SK-N-SH treated with all-trans-retinoic acid at 6 μM for 48 hours (cell line): ENCODE measurements at places on chromosomes 4 and X.

DNA sequence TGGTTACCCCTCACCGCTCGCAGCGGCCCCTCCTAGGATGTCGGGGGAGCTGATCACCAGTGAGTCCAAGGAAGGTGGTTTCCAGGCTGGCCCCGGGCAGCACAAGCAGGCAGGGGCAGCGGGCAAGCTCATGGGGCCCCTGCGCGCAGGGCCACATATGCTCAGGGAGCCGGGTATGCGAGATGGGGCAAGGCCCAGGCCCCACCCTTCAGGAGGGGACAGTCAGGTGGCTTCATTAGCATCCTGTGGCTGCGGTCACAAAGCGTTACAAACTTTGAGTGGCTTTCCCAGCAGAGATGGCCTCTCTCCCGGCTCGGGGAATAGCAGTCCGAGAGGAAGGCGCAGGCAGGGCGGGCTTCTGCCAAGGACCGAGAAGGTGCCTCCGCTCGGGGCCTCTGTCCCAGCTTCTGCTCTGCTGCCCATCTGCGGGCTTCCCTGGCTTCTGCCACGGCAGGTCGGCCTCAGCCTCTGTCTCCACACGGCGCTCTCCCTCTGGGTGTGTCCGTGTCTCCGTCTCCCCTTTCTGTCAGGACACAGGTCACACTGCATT, 13.5 kb downstream of the ABCD1 start:
- ATAC-seq = no peak

DNA sequence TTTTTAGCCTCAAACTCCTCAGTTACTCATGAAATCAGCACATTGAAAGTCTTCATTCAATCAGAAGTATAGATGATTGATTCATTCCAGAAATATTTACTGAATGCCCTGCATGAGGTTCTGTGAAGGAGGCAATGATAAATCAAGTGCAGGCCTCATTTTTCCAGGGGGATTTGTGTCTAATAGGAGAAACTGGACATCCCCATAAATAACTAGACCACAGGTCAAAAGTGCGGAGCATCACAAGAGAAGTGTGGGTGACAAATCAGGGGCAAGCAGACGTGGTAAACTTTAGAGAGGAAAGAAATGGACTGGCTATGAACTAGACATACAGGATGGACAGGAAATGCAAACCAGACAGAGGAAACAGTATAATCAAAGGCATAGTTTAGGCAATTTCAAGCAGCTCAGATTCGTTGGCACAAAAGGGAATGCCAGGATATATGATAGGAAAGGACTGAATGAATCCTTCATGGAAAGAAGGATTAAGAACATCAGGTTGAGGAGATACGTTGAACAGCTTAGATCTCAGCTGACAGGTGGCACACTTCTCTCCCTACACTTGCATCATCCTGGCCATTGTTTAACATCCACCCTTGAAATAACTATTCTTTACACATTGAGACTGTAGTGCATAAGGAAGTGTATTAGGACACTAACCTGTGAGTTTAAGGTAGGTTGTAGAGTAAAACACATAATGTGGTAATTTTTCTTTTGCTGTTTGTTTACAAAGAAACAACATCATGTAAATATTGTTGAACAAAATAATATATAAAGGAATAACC, 69.6 kb upstream of the RASGEF1B start:
- ATAC-seq = no peak

DNA sequence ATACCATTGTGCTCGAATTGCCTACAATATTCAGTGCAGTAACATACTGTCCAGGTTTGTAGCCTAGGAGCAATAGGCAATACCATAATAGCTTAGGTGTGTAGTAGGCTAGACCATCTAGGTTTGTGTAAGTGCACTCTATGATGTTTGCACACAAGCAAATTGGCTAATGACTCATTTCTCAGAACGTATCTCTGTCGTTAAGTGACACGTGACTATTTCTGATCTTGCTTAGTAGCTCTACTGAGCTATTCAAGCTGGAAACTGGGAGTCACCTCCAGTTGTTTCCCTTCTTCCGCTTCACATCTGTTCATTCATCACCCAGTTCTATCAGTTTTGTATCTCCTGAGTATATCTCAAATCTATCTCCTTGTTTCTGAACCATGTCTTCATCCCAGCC, 86.1 kb downstream of the HNRNPD start:
- no peak for ATAC-seq

DNA sequence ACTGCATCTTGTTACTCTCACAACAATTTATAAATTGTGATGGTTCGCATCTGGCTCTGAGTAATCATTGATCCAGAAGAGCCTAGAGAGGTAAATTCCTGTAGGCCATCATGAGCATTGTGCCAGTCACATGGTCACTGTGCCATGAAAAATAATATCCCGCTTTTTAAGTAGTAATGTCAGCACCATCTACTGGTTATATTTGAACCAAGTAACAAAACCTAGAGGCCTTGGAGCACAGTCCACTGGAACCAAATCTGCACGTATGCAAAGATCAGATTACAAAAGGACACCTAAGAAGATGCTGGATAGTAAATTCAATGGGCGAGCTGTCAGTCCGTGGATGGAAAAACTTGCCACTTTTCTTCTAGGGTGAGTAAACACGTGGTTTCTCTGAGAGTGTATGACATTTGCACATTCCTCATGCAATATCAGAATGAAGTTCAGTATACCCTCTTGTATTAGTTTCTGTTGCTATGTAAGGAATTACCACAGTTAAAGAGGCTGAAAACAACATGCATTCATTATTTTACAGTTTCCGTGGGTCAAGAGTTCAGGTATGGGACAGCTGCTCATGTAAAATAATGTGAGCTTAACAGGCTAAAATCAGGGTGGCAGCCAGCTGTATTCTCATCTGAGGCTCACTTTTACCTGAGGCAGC, 26.8 kb downstream of the FAM114A1 start:
- peak; percentile 31; the same call in 1 of the 3 replicates for ATAC-seq

DNA sequence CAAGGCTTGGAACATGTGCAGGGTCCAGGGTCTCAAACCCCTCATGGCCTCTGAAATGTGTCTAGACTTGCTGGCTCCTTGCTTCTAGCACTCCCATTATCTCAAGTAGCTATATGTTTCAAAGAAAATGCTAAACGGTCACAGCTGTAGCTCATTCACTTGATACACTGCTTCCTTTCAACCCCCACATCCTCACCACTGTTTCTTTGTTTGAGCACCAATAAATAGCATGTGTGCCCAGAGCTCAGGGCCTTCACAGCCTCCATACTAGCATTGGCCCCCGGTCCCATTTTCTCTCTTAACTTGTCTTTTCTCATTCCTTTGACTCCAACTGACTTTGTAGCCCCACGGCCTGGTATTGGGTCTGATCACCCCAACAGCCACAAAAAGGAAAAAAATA, 801.8 kb downstream of the STIM2 start:
- ATAC-seq = no peak

DNA sequence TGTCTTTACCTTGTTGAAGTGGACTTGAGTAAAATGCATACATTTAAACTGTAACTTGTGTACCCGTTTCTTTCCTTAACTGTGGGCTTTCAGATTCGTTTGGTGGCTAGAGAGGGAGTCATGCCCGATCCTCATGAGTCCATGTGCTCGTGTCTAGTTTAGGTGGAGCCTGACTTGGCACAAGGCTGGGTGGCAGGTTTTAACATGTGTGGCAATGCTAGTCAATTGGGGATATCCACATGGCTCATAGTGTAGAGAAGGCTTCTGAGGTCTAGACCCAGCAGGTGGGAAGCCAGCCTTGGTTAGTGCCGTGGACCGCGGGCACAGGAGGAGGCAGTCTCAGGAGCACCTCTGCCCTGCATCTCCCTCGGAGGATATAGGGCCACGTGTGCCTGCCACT, 48.5 kb upstream of the CLCN4 start:
- ATAC-seq = no peak

DNA sequence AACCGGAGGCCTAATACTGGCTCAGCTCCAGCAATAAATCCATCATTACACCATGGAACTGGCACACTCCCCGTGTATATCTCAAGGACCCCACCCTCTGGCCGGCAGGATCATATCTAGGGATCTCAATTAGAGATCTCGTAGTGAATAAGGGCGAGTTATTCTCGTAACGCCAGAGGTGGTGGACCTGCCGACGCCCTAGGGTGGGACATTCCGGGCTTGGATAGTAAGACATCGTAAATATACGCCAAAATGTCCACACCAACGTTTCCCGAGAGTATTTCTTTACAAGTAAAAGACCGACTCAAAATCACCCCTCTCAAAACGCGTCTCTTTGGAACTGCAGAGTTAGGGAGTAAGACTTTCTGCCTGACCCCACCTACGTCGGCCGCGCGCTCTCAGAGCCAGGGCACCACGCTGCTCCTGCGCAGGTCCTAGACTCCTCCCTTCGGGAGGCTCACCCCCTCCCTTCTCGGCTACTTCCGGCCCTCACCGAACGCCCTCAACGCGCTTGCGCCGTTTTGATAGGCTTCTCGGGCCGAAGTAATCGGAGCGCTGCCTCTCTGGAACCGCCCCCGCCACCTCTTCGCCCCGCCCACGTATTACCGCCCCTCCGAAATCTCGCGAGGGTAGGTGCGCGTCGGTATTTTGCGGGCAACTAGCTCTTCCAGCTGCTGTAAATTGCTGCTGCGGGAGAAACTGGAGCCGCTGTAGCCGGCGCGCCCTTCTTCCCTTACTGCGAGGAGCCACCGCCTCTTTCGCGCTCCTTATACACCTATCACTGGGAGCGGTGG, at the start of gene WDR44:
TSS of gene WDR44 (plus strand) at position 643 of the 794 bp plus-strand sequence. CDS start 398 bp downstream, outside the sequence.
- ATAC-seq = peak; percentile 91
